ENCODE measurements at places on chromosomes 6 and 20.

DNA sequence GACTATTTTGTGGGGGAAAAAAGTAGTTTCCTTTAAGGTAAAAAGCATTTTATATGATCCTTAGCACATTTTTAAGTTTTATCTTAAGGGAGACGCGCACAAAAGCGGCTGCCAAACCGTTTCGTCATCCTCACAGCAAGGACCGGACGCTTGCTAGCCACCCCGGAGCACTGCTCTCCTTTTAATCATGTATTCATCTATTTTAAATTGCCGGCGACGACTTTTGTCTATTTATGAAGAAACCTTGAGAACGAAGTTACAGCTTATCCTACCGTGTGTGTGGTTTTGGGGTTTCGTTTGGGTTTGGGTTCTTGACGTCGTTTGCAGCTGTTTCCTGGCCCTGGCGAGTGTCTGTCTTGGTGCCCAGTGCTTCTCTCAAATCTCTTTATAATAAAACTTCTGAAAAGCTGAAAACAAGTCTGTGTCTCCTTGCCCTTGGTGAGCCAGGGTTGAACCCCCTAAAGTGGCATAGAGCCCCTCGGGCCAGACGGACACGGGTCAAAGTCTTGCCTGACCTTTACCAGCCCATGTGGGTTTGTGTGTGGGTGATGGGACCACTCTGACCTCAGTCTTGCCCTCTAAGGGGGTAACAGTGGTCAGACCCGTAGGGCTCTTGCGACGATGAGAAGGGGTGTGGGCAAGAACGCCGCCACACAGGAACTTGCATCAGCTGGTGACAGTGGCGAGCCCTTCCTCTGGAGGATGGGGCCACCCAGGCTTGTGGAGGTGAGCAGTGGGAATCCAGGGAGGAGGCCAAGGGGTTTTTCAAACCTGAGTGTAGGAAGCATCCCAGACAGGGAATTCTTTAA is 117.6 kb downstream of the JPH2 start:
- peak; percentile 49 for DNase-seq

DNA sequence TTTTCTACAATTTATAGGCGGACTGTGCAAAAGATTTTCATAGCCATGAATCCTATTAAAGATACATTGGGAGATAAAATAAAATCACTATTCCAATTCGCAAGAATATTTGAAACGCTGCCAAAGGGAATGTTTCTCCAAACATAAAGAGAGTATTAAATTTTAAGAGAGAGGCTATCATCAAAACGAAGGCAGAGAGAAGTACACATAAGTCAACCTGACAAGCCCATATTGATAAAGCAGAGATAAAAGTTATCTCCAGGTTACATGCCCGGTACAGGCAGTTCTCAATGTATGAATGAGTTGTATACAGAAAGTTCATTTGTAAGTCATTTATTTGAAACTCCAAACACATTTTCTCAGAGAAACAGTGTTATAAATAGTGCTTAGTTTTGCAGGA is 193.1 kb downstream of the ATXN1 start:
- no peak for DNase-seq

GRCh38 chr20:50120935-50121693 is 8.2 kb upstream of the UBE2V1 start:
- DNase-seq, result peak; percentile 39

- no peak for DNase-seq
Observed at GRCh38 chr20:3071266-3071609, 182 bp upstream of the OXT start.

GRCh38 chr6:142935553-142936517 is 9.1 kb downstream of the HIVEP2 start:
- peak; percentile 28 for DNase-seq

Data from CD8-positive, alpha-beta T cell (primary cell).